ENCODE measurements at places on chromosomes 3 and 15.

GRCh38 chr3:113096188-113096892 lies 105.6 kb downstream of the GTPBP8 start:
- DNase-seq, result no peak

- peak; percentile 33 for DNase-seq
Measured at GRCh38 chr3:87145553-87145952, 81.6 kb upstream of the CHMP2B start.

DNA sequence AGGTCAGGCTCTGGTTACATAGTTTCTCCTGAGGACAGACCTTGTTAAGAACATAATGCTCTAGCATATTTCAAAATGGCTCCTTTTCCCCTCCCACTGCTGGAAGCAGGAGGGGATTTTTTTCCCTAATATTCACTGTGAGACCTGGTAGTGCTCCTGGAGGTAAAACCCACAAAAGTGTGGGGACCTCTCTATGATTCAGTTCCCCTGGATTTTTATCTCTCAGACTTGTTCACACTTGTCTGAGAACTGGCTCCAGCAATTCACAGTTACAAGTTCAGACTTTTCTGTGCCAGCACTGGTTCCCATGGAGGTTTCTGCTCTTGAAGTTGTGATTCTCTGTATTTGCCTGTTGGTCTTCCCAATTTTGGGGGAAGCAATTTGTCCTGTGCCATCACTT lies 36.3 kb upstream of the PCOLCE2 start:
- no peak for DNase-seq

GRCh38 chr3:164452707-164453106 lies 625.6 kb downstream of the SI start:
- no peak for DNase-seq

DNA sequence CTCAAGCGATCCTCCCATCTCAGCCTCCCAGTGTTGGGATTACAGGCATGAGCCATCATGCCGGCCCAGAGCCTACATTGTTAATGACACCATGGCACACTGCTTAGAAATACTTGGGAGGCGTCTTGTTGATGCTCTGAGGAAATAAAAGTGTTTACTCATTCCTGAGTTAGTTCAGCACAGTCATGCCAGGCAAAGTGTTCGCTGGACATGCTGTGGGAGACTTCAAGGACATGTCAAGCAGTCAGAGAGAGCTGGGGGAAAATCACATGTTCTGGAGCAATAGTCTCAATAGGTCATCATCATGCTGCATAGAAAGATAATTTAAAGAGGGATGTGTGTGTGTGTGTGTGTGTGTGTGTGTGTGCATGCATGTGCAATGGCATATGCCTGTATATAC lies 37.5 kb downstream of the TTC23 start:
- no peak for DNase-seq

DNA sequence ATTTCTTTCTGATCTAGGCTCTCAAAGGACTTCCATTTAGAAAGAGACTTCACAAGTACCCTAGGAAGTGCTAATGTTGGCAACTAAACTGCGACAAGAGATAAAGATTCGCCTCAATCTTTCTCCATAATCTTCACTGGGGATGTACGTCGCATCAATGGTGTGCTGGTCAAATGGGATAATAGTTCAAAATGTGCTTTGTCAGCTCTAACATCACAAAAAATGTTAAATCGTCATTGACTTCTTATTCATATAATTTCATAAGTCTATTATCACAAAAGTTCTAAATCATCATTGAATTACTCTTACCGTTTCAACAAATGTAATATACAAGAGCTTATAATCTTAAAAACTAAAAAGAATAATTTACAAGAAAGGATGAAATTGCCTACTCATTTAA lies 727.7 kb downstream of the ROBO1 start:
- no peak for DNase-seq
